ENCODE measurements at places on chromosomes 16 and 17.

DNA sequence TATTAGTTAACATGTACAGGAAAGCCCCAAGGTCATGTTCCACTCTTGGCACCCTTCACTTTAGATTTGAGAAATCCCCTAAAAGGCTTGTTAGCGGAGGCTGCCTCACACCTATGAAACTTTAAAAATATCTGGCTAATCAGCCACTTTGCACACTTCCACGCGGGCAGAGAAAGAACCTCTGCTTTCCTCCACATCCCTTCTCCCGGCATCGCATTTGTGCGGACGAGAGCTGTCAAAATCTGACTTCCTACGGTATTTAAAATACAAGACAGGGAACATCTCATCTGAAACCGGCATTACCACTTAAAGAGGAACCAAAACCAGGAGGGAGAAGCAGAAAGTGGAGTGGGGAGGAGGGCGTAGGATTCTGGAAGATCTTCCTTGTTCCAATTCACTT, 422.3 kb downstream of the TMEM114 start:
- DNase-seq: no peak

DNA sequence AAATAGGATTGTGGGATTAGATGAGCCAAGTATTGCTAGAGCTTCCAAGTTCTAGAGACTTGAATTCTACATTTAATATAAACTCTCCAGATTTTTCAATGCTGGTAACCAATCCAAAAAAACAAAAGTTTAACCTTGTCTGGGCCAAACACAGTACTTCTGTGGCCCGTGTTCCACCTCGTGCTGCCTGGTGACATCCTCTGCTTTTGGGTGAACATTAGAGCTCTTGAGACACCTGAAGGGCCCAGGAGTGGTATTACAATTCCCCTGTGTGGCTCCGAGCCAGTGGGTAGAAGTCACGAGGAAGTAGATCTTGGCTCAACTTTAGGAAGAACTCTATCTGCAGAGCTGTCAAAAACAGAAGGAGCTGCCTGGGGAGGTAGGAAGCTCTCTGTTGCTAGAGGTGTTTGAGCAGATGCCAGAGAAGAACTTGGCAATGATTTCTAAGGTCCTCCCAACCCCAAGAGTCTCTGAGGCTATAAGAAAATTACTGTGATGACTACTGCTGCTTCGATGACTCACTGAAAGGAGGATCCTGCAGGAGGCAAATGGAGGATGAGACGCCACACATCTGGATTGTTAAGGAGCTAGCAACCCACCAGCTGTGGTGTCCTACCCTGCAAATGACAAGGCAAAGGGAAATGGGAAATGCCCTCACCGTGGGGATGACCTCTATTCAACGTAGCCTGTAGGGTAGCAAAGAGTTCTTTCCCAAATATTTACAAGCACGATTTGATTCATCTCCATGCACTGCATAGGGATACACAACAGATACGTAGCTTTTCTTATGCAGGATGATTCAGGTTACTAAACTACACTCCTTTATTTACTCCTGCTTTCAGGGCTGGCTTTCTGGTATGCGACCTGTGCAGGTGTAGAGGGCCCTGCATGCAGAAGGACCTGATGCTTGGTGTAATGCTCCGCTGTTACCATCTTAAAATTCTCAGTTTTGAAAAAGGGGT, 45.8 kb upstream of the GAS7 start:
- DNase-seq: no peak

- no peak for DNase-seq
Measured at GRCh38 chr16:1283296-1283695, 26.1 kb upstream of the UBE2I start.

- DNase-seq: no peak
Measured at GRCh38 chr16:88295671-88296436, 86.9 kb upstream of the ZNF469 start.

DNA sequence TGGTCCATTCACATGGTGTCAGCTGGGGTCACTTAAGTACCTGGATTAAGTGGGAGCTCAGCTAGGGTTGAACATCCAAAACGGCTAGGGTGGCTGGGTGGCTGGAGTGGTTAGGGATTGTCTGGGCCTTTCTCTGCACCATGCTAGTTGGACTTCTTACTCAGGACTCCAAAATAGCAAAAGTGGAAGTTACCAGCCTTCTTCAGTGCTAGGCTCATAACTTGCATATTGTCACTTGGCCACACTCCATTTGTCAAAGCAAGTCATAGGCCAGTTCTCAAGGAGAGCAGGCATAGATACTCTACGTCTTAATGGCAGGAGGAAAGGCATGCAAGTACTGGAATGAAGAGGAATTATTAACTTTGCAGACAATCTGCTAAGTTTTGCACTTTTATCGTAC, 69.7 kb downstream of the ESRP2 start:
- no peak for DNase-seq

DNA sequence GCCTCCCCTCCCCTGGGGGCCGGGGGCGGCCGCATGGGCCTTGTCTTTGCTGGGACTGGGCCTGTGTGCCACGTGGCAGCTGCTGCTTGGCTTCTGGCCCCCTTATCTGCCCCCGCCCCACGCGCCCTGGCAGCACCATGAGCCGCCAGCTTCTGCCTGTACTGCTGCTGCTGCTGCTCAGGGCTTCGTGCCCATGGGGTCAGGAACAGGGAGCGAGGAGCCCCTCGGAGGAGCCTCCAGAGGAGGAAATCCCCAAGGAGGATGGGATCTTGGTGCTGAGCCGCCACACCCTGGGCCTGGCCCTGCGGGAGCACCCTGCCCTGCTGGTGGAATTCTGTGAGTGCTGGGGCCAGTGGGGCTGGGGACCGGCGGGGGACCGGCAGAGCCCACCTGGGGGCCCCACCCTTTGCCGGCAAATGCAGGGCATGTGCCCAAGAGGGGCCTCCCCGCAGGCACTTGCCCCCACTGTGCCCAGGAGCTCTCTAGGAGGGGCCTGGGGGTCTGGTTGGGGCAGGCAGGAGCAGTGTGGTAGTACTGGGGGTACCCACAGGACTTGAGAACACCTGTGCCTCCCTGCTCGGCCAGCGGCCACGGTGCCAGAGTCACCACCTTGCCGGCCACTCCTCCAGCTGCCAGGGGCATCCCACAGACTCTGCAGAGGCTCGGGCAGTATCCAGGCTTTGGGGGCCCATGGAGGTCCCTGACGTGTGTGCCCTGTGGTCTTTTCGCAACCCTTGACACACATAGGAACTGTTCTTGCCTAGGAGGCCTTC, at the start of gene PDIA2:
Gene PDIA2, plus strand, starts transcription at position 132 of the 773 bp plus-strand sequence. Its CDS starts 6 bp downstream, at position 138.
- DNase-seq: no peak

DNA sequence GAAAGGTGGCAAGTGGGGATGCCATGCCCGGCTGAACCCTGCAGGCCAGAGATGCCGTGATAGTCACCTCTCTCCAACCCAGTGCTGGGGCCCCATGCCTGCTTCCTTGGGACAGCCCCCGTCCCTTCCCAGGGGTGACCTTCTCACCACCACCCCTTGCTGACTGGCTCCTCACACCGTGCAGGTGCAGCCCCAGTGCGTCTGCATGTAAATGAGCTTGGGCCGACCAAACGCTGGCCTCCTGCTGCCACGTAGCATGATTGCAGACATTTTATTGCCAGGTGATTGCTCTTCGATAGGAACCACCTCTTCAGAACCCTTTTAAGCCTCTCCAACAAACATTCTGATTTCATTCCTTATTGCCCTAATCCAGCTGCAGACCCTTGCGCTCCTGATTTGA, 32.5 kb downstream of the ASIC2 start:
- no peak for DNase-seq

GRCh38 chr17:2449486-2449885, 48.6 kb upstream of the MNT start:
- DNase-seq: no peak

DNA sequence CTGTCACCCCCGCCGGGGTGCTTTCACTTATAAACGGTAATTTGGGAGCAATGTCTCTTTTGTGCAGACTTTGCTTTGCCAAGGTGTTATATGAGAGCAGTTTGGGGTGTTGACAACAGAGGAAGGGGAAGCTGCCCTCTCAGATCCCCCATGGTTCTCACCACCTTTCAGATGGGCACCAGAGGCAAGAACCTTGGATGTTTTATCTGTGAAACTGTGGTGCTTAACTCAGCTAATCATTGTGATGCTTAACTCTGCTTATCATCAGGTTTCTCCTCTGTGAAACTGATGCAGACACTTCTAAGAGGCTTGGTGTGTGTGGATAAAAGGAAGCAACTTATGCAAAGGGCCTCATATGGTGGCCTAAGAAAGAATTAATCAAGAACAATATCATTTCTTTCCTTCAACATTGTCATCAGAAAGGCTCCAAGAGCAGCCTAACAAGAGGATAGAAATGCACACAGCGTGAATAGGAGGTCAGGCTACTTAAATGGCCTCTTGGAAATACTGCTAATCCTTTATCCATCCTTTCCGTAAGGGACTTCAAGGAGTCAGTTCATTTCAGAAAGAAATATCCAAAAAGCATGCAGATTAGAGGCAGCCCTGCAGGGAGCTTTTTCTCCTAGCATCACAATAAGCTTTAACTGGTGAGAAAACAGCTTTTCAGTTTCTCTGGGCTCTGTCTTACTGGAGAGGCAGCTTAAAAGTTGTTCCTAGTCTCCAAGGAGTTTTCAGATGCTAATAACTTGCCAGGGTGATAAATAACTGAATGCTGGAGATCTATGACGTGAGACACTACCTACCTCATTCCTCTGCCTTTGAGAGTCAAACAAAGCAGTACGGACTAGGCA, 55.1 kb upstream of the CLEC3A start:
- no peak for DNase-seq

- no peak for DNase-seq
Measured at GRCh38 chr16:20871941-20872815, 28.0 kb downstream of the DCUN1D3 start.

DNA sequence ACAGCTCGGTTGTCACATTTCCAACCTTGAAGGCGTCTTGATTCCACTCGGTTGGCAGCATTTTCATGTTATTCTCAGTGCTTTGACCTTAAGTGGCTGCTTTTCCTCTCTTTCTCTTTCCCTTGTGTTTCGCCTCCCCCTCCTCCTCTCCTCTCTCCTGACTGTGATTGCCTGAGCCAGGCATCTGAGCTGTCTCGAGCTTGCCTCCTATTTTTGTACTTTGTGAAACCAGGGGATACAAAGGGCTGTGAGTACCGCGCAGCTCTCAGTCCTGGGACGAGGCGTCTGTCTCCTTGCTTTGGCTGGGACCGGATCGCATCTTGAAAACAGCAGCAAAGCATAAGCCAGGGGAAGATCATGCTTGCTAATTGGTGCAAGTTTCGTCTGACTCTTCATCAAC, 48.8 kb upstream of the SDK2 start:
- DNase-seq: no peak

DNA sequence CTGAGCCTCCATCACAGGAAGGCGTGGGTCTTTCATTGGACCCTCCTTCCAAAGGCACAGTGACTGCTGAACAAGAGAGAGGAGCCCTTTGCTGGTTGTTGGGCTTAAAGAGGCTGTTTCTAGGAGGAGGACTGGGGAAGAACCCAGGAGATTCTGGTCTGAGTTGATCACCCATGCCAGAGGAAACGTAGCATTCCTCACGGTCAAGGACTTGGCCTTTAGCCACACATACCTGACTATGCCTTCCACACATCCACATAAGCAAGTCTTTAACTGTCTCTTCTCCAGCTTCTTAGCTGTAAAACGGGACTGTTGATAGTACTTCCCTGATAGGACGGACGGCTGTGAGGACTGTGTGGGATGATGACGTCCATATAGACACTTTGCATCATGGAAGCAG, 149.8 kb upstream of the IRX3 start:
- DNase-seq: no peak

DNA sequence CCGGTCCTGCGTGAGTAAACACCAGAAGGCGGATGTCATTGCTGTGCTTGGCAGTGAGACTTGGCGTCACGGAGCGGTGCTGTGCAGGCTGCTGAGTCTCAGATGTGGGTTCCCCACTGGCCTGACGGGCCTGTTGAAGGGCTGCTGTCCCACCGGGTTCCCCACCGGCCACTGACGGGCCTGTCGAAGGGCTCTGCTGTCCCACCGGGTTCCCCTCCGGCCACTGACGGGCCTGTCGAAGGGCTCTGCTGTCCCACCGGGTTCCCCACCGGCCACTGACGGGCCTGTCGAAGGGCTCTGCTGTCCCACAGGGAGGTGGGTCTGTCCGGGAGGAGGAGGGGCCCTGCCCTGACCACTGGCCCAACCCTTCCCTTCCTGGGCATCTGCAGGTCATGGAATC, 2.8 kb downstream of the HGS start:
- no peak for DNase-seq

All from CD4-positive, alpha-beta T cell treated with Interleukin-2 at 100 ng/mL for 4 hours (primary cell).